Stimulated activated CD4-positive, alpha-beta T cell treated with anti-CD3 and anti-CD28 coated beads, TNF-alpha, amount 100 ng/mL, for 4 hours (primary cell): ENCODE measurements at places on chromosomes 5 and 9.

GRCh38 chr5:139340051-139340450 lies 1.6 kb upstream of the PAIP2 start:
- no peak for DNase-seq

DNA sequence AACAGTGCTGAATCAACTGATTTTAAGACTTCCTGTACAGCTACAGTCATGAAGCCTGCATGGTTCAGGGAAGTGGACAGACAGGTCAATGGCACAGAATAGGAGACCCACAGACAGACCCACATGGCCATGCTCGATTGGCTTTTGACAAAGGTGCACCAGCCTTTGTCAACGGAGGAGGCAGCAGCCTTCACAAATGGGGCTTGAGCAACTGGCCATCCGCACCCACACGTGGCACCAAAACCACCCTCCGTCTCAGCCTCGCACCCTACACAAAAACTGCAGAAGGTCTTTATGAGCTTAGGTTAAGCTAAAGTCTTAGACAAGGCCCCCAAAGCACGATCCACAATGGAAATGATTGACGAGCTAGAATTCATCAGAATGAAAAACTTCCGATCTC lies 59.5 kb upstream of the UBAC1 start:
- no peak for DNase-seq

GRCh38 chr5:146428658-146429057 lies 18.5 kb upstream of the TCERG1 start:
- no peak for DNase-seq

GRCh38 chr9:68644831-68645230 lies 60.2 kb upstream of the PIP5K1B start:
- DNase-seq, result no peak

GRCh38 chr9:113184539-113184938 lies 33.7 kb downstream of the SLC31A2 start:
- DNase-seq, result no peak
